ENCODE measurements at places on chromosomes 12 and 14.

DNA sequence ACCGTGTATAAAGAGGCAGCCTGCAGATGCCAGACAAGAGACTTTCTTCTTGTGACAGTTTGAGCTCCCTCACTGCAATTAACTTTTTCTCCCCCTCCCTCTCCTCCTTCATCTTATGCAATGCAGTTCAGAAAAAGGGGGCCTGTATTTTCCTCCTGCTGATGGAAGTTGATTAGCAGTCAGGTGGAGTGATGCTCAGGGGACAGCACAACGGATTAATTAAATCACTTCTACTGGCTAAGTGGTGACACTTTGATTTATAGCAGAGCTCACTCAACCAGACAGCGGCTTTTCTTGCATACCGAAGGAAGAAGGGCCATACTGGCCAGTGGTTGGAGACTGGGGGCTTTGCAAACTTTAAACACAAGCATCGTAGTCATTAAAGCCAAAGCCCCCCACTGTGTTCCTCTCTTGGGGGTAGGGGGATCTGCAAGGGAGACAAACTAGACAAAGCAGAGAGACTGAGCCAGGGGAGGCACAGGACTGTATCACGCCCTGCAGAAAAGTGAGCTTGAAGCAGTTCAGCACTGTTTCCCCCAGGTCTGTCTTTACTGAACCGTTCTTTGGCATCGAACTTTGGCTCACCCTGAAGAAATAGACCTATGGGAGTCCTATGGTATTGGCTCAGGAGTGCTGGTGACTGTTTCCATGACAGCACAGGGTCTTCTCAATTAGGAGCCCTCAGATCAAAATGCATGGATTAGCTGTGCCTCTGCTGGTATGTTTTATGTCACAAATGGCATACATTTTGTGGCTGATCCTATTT lies 47.7 kb downstream of the SPRING1 start:
- DNase-seq = no peak

DNA sequence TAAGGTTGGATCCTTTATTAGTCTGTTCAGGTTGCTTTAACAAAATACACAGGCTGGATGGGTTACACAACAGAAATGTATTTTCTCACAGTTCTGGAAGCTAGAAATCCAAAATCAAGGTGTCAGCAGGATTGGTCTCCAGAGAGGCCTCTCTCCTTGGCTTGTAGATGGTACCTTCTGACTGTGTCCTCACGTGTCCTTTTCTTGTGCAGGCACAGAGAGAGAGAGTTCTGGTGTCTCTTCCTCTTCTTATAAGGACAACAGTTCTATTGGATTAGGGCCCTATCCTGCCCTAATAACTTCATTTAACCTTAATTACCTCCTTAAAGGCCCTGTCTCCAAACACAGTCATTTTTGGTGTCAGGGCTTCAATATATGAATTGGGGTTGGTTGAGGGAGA lies 4.6 kb upstream of the ANKRD33 start:
- no peak for DNase-seq

DNA sequence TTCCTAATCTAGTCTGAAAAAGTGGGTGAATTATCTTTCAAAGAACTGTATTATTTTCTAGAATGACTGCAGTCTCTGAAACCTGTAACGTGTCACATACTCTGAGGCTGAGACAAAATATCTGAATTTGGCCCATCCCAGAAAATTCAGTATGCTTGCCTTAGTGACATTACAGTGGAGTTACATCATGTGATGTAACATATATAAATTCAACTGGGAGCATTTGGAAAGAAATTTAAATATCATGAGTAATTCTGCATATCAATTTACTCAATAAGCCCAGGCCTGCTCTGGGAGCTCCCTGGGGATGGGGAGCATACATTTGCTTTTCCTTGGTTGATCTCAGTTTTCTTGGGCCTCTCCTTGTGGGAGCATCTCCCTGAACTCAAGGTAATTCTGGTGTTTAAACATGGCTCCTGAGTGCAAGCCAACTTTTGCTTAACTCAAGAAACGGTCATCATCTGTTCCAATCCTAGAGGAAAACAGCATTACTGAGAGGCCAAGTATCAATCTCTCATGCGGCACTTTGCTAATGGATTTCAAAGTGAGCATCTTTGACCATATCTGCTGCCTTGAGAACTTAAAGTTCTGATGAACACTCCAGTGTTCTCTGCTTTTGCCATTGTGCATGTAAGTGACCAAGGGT lies 54.4 kb downstream of the AKAP6 start:
- DNase-seq = no peak

DNA sequence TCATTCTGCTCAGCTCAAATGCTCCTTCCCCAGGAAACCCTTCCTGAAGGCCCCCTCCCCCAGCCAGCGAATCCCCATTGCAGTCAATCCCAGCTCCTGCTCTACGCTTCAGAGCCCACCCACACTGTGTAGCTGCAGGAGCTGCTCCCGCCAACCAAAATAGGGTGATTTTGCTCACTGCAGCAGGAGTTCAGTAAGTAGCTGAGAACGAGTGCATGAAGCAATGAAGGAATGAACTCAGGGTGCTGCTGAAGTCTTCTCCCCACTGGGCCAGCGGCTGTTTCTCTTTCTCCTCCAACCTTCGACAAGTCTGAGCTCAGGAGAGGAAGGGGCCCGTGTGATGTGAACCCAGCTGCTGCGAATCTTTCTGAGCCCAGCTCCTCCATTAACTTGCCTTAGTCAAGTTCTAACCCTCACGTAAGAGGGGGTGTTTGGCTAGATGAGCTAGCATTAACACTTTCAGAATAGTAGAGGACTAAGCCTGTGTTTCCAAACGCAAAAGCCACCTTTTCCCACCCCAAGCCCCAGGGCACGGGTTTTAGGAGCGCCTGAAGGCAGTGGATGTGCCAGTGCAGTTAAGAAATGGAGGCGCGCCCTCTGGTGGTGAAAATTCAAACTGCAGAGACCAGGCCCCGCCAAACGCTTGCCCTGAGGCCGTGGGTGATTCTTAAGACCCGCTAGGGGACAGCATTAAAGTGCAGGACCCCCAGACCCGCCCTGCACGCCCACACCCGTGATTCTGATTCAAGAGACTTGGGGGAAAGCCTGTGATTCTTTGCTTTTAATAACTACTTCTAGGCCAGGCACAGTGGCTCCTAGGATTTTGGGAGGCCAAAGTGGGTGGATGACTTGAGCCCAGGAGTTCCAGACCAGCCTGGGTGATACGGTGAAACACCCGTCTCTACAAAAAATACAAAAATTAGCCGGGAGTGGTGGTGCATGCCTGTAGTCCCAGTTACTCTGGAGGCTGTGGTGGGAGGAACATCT lies 11.9 kb upstream of the SERPINA4 start:
- peak; percentile 83 for DNase-seq

DNA sequence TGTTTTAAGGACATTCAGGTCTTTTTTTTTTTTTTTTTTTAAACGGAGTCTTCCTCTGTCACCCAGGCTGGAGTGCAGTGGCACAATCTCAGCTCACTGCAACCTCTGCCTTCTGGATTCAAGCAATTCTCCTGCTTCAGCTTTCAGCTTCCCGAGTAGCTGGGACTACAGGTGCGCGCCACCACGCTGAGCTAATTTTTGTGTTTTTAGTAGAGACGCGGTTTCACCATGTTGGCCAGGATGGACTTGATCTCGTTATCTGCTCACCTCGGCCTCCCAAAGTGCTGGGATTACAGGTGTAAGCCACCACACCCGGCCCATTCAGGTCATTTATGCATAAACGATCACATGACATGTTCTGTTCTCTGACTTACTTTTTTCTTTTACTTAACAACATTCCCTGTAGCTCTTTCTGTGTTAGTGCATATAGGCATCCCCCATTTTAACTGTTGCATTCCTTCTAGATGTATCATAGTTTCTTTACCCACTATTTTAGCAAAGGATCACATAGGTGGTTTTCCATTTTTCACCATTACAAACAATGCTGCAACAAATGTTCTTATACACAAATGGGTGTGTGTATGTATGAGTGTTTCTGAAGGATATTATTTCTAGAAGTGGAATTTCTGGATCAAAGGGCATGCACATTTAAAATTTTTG lies 74.2 kb downstream of the ARF6 start:
- no peak for DNase-seq

GRCh38 chr12:105843986-105844760 lies 294.6 kb downstream of the NUAK1 start:
- no peak for DNase-seq

- peak; percentile 85 for DNase-seq
These were observed 683 bp downstream of the CIPC start for GRCh38 chr14:77098529-77099353.

GRCh38 chr12:130068741-130069140 lies 93.5 kb upstream of the FZD10 start:
- no peak for DNase-seq

GRCh38 chr12:92543359-92543758 lies 159.4 kb upstream of the PLEKHG7 start:
- no peak for DNase-seq

- no peak for DNase-seq
These were observed 69.7 kb downstream of the CMAS start for GRCh38 chr12:22115711-22116110.

- no peak for DNase-seq
These were observed 211.8 kb upstream of the HMGA2 start for GRCh38 chr12:65612440-65612839.

DNA sequence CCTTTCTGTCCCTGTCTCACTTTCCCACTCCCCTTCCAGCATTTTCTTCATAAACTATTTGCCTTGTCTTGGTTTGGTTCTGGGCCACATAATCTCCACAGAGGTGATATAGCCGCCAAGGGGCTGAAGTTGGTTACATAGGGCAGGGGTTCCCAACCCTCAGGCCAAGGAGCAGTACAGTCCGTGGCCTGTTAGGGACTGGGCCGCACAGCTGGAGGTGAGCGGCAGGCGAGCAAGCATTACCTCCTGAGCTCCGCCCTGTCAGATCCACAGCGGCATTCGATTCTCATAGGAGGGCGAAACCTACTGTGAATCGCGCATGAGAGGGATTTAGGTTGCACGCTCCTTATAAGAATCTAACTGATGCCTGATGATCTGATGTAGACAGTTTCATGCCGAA lies 80.6 kb upstream of the HIF1A start:
- no peak for DNase-seq
